NCI-H1092 (cell line): ENCODE measurements at places on chromosomes 12 and 14.

DNA sequence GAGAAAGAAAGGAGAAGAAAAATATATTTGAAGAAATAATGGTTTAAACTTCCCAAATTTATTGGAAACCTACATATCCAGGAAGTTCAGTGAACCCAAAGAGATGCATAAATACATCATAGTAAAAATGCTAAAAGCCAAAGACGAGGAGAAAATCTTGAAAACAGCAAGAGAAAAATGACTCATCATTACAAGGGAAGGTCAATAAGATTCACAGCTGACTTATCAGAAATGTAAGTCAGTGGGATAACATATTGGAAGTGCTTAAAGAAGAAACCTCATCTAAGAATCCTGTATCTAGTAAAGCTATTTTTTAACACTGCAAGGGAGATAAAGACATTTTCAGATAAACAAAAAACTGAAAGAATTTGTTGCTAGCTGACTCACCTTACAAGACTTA is 19.9 kb downstream of the RIC8B start:
- DNase-seq = no peak

GRCh38 chr12:45089411-45090075 is 38.6 kb upstream of the DBX2 start:
- DNase-seq = no peak

- no peak for DNase-seq
Measured at GRCh38 chr12:62724285-62724684, 210.7 kb downstream of the PPM1H start.

- DNase-seq = no peak
Measured at GRCh38 chr12:44019118-44019517, 183.2 kb downstream of the TMEM117 start.

- DNase-seq = no peak
Measured at GRCh38 chr12:114414866-114415524, 9.1 kb upstream of the TBX5 start.

DNA sequence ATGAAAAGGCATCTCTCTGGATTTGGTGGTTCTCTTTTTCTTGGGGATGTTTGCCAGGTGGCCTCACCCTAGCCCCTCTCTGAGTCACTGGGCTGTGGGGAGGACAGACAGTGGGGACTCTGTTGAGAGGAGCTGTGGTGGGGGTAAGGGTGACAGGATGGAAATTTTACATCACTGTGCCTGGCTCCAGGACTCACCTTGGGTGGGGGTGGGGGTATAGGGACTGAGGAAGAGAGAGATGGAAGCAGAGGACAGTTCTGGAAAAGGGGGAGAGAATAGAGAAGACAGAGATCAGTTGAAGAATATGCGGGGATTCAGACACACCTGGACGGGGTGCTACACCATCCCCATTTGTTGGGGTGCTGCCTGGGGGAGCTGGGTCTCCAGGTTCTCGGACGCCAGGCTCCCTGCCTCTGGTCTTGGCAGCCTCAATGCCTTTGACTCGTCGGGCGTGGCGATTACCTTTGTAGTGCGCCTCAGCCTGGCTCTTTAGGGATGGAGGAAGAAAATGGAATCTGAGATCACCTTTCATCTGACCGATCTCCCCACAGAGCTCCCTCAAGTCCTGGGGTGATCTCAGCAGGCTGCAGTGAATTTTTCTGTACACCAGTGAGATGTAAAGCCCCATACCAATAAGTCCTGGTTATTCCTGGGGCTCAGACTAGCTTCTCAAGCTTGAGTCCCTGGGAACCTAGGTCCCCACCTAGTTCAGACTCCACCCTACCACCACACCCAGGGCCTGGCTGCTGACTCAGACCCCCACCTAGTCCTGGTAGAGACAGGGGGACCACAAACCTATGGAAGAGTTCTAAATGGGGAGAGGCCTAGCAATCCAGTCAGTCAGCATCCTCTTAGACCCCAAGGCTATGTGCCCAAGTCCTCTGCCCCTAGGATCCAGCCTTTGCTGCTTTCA is 9.6 kb upstream of the GPR84 start:
- no peak for DNase-seq

DNA sequence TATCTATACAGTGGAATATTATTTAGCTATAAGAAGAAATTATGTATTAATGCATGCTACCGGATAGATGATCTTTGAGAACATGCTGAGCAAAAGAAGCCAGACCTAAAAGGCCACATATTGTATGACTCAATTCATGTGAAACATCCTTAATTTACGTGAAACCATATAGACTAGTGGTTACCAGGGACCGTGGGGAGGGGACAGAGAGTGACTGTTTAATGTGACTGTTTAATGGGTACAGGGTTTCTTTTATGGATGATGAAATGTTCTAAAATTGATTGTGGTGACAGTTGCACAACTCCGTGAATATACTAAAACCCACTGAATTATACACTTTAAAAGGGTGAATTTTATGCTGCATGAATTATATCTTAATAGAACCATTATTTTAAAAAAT is 8.5 kb upstream of the BCL7A start:
- no peak for DNase-seq

GRCh38 chr12:92056290-92056689 is 89.4 kb downstream of the BTG1 start:
- DNase-seq = no peak
